ENCODE measurements at places on chromosomes 11 and 22. TPM values are rescaled to one million over a fixed set of nuclear protein-coding genes. Genes with fewer than 3 reads are reported as not detected.

Gene BACE1
- total RNA-seq: 5.6 TPM

Gene IFTAP
- total RNA-seq: 6.3 TPM

GRCh38 chr11:47409440-47410369, 1.3 kb downstream of the SLC39A13 start:
- peak overlapping the region; percentile 81 for H3K4me3 ChIP-seq
- H3K36me3 ChIP-seq: no peaks in the 10 kb centered on the region
- H3K4me1 ChIP-seq: peaks cover 10% of the 10 kb centered on the region
- peak overlapping the region; percentile 83 for H3K27ac ChIP-seq
- no peak for DNase-seq
- H3K27me3 ChIP-seq: no peaks in the 10 kb centered on the region

DNA sequence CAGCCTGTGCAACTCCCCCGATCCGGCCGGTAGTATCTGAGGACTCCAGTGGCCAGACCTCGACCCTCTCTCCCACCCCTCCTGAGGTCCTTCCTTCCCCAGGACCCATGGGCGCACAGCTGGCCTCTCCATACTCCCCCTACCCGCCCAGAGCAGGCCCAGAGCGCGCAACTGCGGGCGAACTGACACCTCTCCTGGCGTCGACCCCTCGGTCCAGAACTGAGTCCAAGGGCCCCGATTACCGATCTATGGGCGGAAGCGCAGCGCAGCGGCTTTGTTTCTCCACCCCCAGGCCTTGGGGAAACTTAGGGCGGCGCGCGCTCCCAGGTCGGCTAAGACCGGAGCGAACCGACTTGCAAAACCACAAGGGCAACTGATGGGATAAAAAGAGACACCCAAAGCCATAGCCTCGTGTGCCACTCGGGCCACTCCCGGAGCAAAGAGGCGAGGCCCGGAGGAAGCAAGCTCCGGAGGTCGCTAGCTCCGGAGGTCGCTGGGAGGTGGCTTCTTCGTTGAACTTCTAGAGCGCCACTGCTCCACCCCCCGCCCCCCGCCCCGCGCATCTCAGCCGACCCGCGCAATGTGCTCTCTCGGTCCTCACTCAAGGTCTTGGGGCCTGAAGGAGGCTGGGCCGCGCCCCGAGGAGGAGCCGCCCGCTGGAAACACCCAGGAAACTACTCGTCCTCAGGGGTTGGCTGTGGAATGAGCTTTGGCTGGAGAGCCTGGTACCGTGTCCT, 9.8 kb upstream of the ALX4 start:
- no peak overlapping the region for H3K27ac ChIP-seq
- H3K36me3 ChIP-seq: no peaks in the 10 kb centered on the region
- no peak for DNase-seq
- H3K27me3 ChIP-seq: no peaks in the 10 kb centered on the region
- H3K4me3 ChIP-seq: no peak overlapping the region
- no peaks in the 10 kb centered on the region for H3K4me1 ChIP-seq

- H3K27ac ChIP-seq: no peak overlapping the region
- H3K4me1 ChIP-seq: no peaks in the 10 kb centered on the region
- no peaks in the 10 kb centered on the region for H3K27me3 ChIP-seq
These were observed 1682.4 kb downstream of the LRRC4C start for GRCh38 chr11:39777035-39777434.

DNA sequence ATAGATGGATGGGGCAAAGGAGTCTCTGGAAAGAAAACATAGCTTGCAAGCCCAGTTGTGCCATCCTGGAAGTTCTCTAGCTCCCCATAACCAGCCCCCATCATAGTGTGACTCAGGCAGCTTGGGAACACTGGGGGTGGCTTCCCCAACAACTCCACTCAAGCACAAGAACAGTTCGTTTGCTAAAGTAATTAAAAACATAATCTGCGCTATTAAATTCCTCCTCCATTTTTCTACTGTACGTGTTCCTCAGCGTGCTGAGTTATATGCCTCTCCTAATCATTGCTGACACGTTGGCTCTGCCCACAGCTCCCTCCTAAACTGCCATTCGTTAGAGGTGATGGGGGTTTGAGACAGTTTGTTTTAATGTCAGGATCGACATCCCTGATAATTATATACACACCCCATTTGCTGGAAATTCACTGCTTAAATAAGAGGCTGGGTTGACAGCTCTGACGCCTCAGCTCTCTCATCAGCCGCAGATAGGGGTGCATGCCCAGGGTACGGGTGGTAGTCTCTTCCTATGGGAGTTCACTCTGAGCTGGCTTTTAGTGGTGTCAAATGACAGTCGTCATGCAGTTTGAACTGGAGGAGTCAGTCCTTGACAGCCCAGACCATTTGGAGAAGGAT, 59.5 kb upstream of the SEZ6L start:
- H3K27me3 ChIP-seq: no peaks in the 10 kb centered on the region
- H3K4me3 ChIP-seq: no peak overlapping the region
- no peaks in the 10 kb centered on the region for H3K4me1 ChIP-seq
- H3K36me3 ChIP-seq: no peaks in the 10 kb centered on the region
- DNase-seq: no peak

Gene CD82
- 40.4 TPM for total RNA-seq

Gene GAS2L1
- 63.1 TPM for total RNA-seq

Gene SPTBN2
- 1.7 TPM for total RNA-seq

Gene MICAL2
- 171 TPM for total RNA-seq

Gene SYT12
- not detected for total RNA-seq

Gene HIKESHI
- 19.1 TPM for total RNA-seq

Data from Peyer's patch (tissue), 4 donors.